Adipose tissue (tissue), 3 donors: ENCODE measurements at places on chromosomes 12 and 14. TPM values are rescaled to one million over a fixed set of nuclear protein-coding genes. Genes with fewer than 3 reads are reported as not detected.

The SPRING1 gene
- polyA plus RNA-seq: 14.7 TPM

The MGP gene
- 1,647 TPM for polyA plus RNA-seq

The TAS2R7 gene
- polyA plus RNA-seq: not detected

The RNF212B gene
- not detected for polyA plus RNA-seq

The TEX52 gene
- not detected for polyA plus RNA-seq
